ENCODE measurements at places on chromosomes 5 and 9. TPM values are rescaled to one million over a fixed set of nuclear protein-coding genes. Genes with fewer than 3 reads are reported as not detected.

TSTD2 gene
- 13.6 TPM for total RNA-seq

TXNDC8 gene
- total RNA-seq, result not detected

TAF1L gene
- not detected for total RNA-seq

STKLD1 gene
- total RNA-seq, result 1.1 TPM

FSTL4 gene
- not detected for total RNA-seq

SCGB3A2 gene
- total RNA-seq, result not detected

Data from gastrocnemius medialis (tissue), 4 donors.